Left lung (tissue), 14 donors: ENCODE measurements at places on chromosomes 12 and 14. TPM values are rescaled to one million over a fixed set of nuclear protein-coding genes. Genes with fewer than 3 reads are reported as not detected.

The DENND5B gene
- total RNA-seq = 4.4 TPM

The CLEC2B gene
- 16.3 TPM for total RNA-seq

The ZDHHC22 gene
- not detected for total RNA-seq

DNA sequence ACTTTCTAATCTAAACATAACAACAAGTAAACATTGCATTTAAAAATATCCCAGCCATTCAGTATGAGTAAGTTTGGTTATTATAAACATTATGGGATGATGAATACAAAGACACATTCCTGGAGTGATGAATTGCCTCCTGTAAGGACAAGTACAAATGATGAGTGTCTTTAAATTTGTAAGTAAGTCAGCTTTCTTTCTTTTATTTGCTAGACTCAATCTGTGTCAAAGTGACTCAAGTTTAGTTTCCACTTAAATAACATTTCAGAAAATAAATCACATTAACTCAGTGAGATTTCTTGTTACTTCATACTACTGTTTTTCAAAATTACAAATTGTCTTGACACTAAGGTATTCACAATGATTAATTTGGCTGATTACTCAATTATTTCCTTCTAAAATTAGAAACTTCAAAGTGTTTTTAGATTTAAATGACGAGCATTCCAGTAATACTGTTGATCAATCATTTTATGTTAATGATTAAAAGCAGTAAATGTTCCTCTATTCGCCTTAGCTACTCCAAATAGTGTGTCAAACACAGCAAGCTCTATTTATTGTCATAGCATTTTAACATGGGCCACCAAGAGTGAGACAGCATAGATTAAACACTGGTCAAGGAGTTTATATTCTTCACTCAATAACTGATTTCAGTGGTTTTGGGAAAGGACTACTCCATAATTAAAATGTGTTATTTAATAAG lies 658.0 kb upstream of the MDGA2 start:
- no peak overlapping the region for H3K27ac ChIP-seq
- DNase-seq = no peak
- H3K4me1 ChIP-seq = no peaks in the 10 kb centered on the region
- H3K36me3 ChIP-seq = no peaks in the 10 kb centered on the region
- H3K4me3 ChIP-seq = no peak overlapping the region
- no peaks in the 10 kb centered on the region for H3K27me3 ChIP-seq

DNA sequence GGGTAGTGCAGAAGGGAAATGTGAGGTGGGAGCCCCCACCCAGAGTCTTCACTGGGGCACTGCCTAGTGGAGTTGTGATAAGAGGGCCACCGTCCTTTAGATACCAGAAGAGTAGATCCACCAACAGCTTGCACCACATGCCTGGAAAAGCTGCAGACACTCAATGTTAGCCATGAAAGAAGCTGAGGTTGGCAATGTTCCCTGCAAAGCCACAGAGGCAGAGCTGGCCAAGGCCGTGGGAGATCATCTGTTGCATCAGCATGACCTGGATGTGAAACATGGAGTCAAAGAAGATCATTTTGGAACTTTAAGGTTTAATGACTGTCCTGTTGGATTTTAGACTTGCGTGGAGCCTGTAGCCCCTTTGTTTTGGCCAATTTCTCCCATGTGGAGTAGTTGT lies 468.4 kb upstream of the FOXG1 start:
- no peaks in the 10 kb centered on the region for H3K27me3 ChIP-seq
- no peak overlapping the region for H3K4me3 ChIP-seq
- no peaks in the 10 kb centered on the region for H3K4me1 ChIP-seq

DNA sequence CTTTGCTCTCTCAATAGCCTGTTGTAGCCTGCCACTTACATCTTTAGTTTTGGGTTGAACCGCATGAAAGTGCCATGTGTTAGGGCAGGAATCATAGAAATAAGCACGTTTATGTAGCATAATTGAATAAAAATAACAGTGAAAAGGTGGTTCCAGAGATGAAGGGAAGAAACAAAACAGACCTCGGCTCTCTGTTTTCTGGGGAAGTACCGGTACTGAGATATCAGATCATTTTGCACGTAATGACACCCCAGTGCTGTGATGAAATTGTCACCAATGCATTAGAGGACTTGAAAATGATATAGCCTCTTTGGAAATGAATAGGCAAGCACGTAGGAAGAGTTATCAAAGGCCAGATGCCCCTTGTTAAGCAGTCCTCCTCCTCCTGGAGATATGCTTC lies 42.5 kb upstream of the DLK1 start:
- H3K27ac ChIP-seq = no peak overlapping the region
- no peak overlapping the region for H3K4me3 ChIP-seq
- H3K36me3 ChIP-seq = no peaks in the 10 kb centered on the region
- no peak for DNase-seq
- peaks cover 23% of the 10 kb centered on the region for H3K4me1 ChIP-seq
- no peaks in the 10 kb centered on the region for H3K27me3 ChIP-seq

DNA sequence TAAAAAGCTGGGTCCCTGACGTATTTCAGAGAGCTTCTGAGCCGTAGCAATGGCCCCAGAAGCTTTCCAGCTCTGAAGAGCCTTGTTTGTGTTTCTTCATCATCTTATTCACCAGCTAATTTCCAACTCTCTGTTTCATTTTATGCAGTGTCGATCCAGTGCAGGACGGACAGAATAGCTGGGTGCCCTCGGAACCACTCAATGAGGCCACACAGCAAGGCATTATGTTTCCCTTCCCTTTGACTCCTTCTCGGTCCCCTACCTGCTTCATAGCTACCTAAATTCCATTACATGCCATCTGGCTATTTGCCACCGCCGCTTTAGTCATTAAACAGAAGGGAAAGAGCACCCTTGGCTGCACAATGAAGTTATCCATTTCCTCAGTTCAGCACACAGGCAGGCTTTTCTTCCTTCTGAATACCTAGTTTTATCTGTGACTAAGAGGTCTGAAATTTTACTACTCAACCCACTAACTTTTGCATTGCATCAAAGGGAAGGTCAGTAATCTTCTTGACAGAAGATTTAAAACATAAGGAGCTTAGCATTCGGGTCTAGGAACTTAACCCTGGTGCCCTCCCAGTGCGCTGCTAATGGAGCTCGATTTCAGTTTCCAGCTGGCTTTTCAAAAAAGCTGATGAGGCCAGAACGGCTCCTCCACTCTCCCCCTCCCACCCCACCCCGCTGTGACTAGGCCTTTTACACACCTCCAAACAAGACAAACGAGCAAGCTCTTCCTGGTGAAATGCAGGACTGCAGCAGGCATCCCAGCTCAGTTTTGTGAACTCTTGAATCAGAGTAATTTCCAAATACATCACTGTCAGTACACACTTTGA lies 176.8 kb downstream of the GXYLT1 start:
- no peak overlapping the region for H3K27ac ChIP-seq
- no peaks in the 10 kb centered on the region for H3K36me3 ChIP-seq
- H3K4me1 ChIP-seq = no peaks in the 10 kb centered on the region
- DNase-seq = no peak
- H3K27me3 ChIP-seq = no peaks in the 10 kb centered on the region
- H3K4me3 ChIP-seq = no peak overlapping the region

GRCh38 chr12:39406262-39406661 lies 36.7 kb downstream of the KIF21A start:
- no peaks in the 10 kb centered on the region for H3K36me3 ChIP-seq
- H3K27ac ChIP-seq = no peak overlapping the region
- DNase-seq = no peak
- H3K4me3 ChIP-seq = no peak overlapping the region
- H3K27me3 ChIP-seq = no peaks in the 10 kb centered on the region

GRCh38 chr14:29536886-29537511 lies 390.6 kb downstream of the PRKD1 start:
- no peak for DNase-seq
- no peak overlapping the region for H3K4me3 ChIP-seq
- no peak overlapping the region for H3K27ac ChIP-seq

GRCh38 chr12:119024356-119024755 lies 43.0 kb downstream of the SRRM4 start:
- H3K4me1 ChIP-seq = no peaks in the 10 kb centered on the region
- DNase-seq = no peak
- H3K27me3 ChIP-seq = peaks cover 16% of the 10 kb centered on the region
- H3K36me3 ChIP-seq = no peaks in the 10 kb centered on the region
- H3K27ac ChIP-seq = no peak overlapping the region

GRCh38 chr14:93163564-93163963 lies 21.1 kb downstream of the MOAP1 start:
- H3K4me1 ChIP-seq = no peaks in the 10 kb centered on the region
- no peak for DNase-seq
- no peaks in the 10 kb centered on the region for H3K36me3 ChIP-seq
- H3K27me3 ChIP-seq = no peaks in the 10 kb centered on the region
- no peak overlapping the region for H3K4me3 ChIP-seq
- no peak overlapping the region for H3K27ac ChIP-seq

- H3K27ac ChIP-seq = peak overlapping the region; percentile 14
- no peak overlapping the region for H3K4me3 ChIP-seq
- no peaks in the 10 kb centered on the region for H3K36me3 ChIP-seq
- DNase-seq = no peak
- H3K4me1 ChIP-seq = peaks cover 37% of the 10 kb centered on the region
Observed at GRCh38 chr12:89183985-89184435, 168.3 kb downstream of the DUSP6 start.
